ENCODE measurements at places on chromosomes 11 and 22.

DNA sequence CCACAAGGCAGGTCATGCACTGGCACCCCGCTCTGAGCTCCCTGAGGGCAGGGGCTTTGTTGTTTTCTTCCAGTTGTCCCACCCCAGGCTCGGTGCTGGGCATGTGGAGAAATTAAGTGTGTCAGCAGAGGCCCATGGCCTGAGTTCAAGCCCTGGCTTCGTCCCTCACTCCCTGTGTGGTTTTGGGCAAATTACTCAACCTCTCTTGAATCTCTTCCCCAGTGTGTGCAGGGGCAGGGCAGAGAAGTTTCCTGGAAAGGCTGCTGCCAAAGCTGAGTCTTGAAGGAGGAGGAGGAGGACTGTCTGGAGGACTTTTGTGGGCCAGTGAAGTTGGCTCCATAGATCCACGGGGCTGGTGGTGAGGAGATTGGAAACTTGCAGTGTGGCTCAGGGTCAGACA is 138.1 kb upstream of the E2F8 start:
- DNase-seq, result no peak

DNA sequence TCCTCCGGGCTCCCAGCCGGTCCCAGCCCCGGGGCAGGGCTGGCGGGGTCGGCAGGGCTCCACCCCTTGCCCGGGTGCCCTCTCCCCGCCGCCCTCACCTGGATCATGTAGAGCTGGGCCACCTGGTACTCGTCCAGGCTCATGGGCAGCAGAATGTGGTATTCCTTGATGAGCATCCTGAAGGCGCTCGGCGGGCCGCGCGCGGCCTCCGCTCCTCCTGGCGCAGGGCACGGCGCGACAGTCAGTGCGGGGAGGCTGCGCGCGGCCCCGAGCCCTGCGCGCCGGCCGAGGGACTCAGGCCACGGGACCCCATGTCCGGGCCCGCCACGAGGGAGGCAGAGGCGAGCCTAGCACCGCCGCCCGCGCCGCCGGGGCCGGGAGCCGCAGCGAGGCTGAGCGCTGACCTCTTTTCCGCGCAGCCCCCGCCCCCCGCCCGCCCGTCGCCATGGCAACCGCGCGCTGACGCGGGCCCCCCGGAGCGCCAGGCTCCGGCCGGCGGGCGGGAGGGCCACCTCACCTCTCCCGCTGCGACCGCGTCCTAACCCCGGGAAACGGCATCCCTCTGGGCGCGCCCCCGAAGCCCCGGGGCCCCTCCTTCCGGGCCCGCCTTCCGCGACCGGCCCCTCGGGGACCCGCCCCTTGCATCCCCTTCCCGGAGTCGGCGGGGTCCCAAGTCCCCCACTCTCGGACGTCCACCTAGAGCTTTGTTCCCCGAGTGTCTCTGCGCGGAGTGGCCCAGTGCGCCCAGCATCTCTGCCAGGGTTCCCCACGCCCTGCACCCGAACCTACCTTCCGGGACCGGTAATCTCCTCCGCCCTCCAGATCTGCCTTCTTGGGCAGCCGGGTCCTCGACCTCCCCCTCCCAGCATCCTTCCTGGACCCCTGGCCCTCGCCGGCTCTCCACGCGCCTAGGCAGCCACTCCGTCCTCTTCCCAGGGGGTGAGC is 886 bp downstream of the PITPNM1 start:
- DNase-seq, result no peak

DNA sequence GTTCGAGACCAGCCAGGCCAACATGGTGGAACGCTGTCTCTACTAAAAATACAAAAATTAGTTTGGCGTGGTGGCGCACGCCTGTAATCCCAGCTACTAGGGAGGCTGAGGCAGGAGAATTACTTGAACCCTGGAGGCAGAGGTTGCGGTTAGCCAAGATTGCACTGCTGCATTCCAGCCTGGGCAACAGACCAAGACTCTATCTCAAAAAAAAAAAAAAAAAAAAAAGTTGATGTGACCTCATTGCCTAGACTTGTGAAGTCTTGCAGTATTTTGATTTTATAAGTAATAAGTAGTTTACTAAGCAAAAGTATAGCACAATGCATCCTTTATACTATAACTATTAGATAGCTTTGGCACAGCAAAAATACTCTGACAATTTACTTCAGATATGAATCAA is 9.9 kb upstream of the CUL5 start:
- no peak for DNase-seq

GRCh38 chr11:75163921-75164849 is 13.3 kb downstream of the SLCO2B1 start:
- DNase-seq, result no peak

DNA sequence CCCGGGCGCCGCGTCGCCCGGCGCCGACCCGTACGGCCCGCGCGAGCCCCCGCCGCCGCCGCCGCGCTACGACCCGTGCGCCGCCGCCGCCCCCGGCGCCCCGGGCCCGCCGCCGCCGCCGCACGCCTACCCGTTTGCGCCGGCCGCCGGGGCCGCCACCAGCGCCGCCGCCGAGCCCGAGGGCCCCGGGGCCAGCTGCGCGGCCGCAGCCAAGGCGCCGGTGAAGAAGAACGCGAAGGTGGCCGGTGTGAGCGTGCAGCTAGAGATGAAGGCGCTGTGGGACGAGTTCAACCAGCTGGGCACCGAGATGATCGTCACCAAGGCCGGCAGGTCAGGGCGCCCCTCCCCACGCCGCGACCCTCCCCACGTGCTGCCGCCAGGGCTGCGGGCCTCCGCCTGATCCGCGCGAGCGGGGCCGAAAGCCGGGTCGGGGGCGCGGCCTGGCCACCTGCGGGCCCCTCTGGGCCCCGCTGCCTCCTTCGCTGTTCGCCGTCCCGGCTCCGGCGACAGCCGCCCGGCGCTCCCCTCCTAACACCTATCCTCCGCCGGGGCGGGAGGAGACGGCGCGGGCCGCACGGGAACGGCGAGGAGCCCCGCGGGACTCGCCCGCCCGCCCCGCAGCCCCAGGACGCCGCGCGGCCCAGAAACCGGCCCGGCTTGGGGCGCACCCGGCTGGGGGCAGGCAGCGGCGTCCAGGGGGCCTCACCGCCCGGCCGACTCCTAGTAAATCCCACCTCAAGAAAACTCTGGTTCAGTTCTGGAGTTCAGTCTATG is 560 bp downstream of the TBX1 start:
- DNase-seq, result no peak

GRCh38 chr11:94924171-94924572 is 49.2 kb downstream of the CWC15 start:
- DNase-seq, result no peak

DNA sequence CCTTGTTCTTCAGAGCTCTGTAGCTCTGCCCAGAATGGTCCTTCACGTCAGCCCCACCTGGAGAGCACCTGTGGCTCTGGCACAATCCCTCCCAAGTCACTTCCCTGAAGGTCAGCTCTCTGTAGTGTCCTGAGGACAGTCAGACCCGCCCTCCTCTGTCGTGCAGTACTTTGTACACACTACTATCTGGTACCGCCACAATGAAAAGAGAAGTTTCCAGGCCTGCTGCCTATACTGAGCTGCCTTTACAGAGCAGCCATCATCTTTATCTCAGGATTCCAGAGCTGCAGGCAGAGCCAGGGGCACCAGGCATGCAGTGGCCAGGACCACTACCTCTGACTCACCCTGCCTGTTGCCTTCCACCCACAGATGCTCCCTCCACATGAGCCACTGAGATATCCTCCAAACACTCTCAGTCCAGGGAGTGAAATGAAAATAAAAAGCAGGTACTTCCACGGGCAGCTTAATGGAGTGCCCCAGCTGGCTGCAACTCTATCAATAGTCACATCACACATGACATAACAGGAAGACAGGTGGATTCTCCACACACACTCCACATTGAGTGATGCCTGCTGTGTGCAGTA is 7.3 kb downstream of the PACSIN2 start:
- no peak for DNase-seq

- DNase-seq, result no peak
Observed at GRCh38 chr11:69467646-69468045, 13.8 kb upstream of the LINC01488 start.

DNA sequence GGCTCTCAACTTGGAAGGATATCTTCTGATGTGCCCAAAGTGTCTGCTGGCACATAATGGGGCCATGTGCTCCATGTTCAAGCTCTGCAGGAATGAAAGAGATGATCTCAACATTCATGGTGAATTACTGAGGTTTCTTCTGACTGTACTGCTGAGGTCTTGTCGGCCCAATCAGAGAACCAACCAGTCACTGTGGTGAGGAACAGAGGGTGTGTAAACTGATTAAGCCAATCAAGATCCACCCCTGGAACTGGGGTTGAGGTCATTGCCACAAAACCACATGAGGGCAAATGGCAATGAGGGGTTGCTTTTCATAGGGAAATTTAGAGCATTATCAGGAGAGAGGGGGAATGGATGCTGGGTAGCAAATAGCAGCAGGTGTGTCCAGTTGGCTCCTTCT is 152.3 kb upstream of the RAG2 start:
- peak; percentile 22 for DNase-seq

GRCh38 chr22:38835888-38836301 is 7.9 kb downstream of the NPTXR start:
- DNase-seq, result no peak

DNA sequence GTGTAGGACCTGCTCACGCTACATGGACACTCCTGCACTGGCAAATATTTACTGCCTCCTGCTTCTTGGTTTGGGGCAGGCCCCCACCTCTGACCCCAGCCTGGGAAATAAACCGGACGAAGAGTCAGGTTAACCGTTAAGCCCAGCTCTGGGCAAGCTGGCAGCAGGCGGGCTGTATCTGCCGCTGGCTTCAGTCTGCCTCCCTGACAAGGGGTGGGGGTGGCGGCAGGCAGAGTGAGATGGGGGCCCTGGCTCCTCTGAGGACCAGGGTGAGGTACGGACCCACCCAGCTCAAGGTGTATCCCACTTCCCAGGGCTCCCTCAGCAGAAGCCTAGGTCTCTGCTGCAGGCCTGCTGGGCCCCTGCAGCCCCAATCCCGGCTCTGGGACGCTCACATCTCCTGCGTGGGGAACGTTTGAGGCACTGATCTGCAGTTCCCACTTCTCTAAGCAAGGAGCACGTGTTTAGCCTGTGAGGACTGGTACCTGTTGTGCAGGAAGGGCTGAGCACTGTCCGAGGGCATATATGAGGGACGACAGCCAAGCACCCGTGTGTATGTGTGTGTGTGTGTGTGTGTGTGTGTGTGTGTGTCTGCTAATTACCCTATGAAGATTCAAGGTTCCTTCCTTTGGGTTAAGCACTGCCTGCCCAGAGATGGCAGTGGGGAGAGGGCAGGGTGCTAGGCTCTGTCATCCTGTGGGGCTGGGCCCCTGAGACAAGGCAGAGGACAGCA is 1.1 kb upstream of the LRRC75B start:
- DNase-seq, result no peak

DNA sequence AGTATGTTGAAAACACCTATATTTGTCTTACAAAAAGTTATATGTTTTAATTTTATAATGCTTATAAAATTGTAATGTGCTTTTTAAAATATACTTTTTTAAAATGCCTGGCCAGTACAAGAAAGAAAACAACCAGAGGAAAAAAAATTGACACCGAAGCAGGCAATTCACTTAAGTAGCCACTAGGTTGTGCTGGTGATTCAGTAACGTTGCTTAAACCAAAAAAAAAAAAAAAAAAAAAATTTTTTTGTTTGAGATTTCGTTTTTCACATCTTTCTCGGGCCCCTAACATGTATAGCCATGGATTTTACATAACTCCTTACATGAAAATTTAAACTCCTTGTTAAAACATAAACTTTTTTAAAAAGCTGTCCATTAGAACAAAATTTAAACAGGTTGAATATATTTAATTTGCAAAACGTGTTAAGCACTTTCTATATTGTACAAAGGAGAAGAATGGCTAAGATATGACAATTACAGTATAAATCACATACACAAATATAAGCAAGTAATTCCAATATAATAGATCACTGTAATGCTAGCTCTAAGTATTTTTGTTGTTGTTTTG is 9.2 kb downstream of the OR8B4 start:
- DNase-seq, result peak; percentile 39

- no peak for DNase-seq
Observed at GRCh38 chr11:76391021-76391420, 9.9 kb downstream of the GVQW3 start.

GRCh38 chr22:24051568-24051967 is 40.5 kb downstream of the CABIN1 start:
- no peak for DNase-seq

DNA sequence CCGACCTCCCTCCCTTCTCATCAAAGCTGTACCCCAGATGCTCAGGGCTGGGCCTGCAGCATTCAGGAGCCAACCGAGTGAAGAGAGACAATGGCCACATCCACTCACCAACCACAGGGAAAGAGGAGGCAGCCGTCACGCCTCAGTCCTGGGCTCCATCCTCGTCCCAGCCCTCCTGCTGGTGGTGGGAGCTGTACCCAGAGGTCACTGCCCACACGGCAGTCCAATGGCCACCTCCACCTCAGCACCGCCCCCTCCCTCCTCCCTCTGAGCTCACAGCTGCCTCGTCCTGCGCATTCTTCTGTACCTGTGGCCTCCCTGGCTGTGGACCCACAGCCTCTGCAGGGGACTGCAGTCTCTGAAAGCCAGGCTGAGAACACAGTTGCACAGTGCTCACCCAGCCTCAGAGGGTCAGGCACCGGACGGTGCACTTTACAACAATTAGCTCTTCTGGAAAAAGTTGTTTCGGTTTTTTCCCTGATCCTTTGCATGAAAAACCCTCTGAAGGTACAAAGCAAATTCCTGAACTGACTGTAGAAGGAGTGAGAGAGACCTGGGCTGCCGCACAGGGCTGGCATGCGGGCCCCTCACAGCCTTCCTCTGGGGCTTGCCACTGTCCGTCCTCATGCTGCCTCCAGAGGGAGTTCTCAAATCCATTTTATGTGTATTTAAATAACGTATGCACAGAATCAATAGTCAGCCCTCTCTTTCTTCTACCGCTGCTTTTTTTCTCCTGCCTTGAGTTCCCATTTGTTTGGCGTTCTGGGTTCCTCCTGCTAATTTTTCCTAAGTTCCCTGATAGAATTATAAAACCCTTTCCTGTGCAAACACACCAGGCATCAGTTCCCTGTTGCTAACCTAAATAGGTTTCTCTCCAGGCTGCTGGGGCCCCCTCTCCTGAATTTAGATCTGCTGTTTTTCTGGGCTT is 52.7 kb downstream of the PHF21B start:
- DNase-seq, result no peak

DNA sequence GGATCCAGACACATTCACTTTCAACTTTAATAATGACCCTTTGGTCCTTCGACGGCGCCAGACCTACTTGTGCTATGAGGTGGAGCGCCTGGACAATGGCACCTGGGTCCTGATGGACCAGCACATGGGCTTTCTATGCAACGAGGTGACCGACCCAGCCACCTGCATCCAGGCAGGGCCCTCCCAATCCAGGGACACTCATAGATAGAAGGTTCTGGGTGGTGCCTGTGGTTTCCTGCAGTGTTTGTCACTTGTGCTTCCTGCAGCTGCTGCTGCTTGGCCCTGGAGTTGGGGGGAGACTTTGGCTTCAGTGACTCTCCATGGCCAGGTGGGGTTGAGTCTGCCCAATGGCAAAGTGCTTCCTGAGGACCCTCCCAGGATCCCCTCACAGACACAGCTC is 7.3 kb downstream of the APOBEC3B start:
- DNase-seq, result no peak

GRCh38 chr11:21268036-21268435 is 598.6 kb downstream of the NELL1 start:
- no peak for DNase-seq
